Activated CD4-positive, alpha-beta T cell treated with anti-CD3 and anti-CD28 coated beads for 1 hour (primary cell): ENCODE measurements at places on chromosomes 12 and 14.

DNA sequence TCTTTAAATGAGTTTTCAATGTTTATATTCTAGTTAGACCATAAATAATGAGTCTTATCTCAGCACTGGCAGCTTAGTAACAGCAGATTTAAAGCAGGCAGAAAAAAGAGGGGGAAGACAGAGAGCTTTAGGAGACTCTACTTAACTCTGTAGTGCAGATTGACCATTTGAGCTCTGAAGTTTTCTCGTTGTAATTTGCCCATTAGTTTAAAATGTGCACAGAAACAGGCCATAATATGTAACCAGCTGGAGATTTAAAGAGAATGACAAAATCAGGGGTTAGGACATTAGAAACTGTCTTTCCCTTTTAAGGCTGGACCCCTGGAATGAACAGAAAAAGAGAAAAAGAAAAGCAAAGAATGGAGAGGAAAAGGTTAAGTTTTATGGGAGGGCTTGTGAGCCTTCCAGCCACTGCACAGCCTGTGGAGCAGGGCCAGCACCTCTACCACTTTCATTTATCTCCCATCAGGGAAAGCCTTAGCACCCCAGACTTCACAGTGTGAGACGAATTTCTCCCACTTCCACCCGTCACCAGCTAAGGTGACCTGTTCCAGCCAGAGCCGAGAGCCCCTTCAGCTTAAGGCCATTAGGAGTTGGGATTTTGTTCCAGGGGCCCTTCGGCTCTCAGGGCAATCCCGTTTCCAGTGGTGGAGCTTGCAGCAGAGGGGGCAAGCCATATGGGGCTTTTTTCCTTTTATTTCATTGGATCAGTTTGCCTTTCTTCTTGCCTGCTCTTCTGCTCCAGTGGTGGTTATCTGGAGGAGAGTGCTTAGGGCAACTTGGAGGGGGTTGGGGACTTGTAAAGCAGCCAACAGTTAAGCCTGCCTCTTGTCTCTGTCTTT, 8.0 kb downstream of the IL22 start:
- no peak for DNase-seq

DNA sequence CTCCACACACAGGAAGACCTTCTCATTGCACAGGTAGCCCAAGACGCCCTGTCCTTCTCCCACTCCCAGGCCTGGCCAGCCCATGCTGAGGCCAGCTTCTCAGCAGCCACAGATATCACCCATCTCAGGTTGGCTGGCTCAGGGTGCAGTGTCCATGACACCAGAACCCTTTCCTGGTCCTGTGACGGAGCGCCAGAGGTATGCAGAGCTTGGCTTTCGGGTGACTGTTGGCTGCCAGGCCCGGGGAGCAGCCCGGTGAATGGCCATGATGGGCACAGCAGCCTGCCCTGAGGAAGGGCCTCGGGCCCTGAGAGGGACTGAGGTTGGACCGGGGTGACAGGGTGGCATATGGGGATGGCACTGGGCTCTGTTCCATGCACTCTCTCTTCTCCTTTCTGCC, 173.4 kb downstream of the TSPAN9 start:
- DNase-seq, result no peak

DNA sequence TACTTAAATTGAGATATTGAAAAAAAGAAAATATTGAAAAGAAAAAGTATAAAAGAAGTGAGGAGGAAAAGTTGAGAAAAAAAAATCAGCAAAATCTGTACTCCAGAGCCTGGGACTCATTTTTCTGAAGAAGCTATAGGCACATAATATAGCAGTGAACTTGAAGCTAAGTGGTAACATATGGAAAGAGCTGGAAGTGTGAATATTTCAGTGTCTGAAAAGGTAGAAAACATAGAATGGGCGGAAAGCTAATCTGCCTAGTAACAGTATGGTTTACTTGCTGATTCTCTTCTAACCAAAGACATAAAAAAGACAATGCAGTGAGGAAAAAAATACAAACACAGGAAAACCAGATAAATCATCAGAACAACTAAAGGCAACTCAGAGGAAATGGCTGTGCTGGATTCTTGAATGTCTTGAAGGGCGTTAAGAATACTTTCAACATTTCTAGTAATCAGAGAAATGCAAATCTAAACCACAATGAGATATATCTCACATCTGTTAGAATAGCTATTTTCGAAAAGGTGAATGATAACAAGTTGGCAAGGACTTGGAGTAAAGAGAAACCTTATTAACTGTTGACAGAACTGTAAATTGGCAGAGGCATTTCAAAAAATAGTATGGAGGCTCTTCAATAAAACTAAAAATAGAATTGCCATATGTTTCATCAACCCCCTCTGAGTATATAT, 784.6 kb downstream of the LRFN5 start:
- DNase-seq, result no peak

DNA sequence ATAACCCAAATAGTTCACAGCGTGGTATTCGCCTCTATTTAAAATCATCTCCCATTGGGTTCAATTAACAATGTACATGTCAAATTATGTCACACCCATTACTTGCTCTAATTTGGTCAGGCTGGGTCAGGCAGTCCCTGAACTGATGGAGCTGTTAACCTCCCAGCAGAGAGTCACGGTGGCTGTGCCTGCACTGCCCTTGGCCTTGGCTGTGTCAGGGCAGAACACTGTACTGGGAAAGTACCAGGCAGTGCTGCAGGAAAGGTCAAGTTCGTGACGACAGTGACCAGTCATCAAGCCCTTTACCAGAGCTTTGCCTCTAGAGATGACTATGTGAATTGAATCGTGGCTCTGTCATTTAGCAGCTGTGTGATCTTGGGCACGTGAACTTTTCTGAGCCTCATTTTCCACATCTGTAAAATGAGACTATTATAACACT, 100.0 kb downstream of the ARF6 start:
- DNase-seq, result no peak

- no peak for DNase-seq
These were observed 1.1 kb upstream of the SDSL start for GRCh38 chr12:113420996-113421595.

DNA sequence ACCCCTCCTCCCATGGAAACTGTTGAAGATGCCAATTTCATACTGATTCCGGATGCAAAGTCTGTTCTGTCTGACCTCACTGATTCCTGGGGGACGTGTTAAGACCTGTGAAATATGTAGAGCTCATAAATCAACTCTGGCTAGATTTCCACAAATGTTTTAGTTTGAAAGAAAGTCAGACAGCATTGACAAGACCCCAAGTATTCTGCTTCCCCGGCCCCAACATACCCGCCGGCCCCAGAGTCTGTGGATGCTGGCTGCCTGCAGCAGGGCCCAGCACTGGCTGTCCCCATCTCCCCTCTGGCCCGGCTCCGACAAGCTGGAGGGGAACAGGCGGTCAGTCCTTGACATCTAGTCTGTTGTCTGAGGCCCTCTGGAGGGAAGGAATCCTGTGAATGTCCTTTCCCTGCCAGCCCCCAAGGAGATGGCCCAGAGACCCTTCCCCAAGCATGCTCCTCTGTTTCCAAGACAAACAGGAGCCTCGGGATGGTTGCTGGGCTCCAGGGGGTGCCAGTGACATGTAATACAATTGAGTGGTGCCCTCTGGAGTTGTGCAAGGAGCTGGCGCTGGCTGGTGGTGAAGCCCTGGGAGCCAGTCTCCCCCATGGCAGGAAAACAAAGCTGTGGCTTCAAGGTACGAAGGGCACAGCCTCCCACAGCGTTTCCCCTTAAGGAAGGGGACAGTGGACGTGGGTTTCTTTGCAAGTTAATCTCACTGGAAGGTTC, 22.3 kb downstream of the FBLN5 start:
- no peak for DNase-seq

- DNase-seq, result no peak
These were observed 19.6 kb upstream of the SMOC1 start for GRCh38 chr14:69859591-69859990.

DNA sequence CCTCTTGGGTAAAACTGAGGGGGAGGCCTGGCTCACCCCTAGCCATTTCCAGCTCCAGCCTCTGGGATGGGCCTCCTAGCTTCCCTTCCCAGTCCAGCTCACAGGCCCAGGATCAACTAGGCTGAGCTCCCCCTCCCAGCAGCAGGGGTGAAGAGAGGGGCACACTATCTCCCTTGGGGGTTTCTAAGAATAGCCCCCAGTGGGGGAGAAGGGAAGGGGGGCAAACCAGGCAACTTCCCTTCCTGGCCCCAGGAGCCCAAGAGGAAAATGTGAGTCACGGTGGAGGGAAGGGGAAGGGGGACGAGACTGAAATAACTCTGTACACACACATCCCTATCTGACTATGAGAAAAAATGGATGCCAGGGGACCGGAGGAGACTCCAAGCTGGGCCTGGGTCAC, 9.0 kb downstream of the ADCY6 start:
- DNase-seq, result no peak

DNA sequence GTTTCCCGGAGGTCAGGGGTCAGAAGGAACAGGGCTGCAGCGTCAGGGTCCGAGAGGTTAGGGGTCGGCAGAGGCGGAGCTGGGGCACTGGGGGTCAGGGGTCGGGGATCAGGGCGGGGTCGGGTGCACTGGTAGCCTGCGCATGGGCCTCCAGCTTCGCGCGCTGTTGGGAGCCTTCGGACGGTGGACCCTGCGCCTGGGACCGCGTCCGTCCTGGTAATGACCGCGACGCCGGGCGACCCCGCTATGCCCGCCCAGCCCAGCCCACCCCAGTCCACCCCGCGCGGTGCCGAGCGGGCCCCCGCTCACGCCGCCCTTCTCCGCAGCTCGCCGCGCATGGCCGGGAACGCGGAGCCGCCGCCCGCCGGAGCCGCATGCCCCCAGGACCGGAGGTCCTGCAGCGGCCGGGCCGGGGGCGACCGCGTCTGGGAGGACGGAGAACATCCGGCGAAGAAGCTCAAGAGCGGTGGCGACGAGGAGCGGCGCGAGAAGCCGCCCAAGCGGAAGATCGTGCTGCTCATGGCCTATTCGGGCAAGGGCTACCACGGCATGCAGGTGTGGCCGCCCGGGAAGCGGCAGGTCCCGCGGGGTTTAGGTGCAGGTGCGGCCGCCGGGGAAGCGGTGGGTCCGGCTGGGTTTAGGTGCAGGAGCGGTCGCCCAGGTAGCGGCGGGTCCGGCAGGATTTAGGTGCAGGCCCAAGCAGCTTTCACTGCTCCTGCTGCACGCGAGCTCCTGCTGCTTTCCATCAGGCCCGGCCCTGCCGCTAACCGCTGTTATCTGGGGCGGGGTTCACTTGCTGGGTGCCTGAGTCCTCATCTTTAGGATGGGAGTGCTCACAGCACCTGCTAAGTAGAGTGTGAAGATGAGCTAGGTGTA, 743 bp downstream of the PUS1 start:
- no peak for DNase-seq

DNA sequence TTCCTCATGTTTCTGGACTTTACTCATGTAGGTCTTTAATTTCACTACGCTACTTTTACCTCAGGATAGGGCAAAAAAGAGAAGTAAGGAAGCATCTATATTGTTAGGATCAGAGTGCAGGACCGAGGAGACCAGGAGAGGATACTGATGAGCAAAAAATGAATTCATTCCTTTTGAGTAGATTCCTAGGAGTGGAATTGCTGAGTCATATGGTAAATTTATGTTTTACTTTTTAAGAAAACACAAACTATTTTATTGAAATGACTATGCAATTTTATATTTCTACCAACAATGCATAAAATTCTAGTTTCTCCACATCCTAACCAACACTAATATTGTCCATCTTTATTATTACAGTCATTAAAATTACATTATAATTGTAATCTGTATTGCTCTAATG, 50.8 kb upstream of the GARIN6 start:
- DNase-seq, result no peak

DNA sequence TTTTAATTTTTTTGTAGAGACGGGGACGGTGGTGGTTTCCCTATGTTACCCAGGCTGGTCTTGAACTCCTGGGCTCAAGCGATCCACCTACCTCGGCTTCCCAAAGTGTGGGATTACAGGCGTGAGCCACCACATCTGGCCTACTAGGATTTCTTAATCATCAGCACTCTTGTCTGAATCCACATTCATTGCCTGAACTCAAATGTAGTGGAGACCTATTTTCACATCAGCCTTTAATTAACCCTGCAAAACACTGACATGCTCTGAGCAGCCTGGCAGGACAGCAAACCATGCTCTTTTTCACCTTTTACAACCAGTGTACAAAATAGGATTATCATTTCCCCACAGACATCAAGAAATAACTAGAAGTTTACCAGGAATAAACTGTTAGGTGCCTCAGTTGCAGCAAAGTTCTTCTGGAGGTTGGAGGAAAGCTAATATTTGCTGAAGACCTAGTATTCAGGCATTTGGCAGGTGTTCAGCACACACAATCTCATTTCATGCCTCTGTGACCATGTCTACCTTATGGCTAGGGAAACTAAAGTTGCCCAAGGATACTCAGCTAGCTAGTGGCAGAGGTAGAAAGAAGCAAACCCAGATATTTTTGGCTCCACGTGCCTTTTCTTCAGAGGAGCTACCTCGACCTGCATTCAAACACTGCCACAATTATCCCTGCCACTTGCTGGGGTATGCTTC, 37.7 kb downstream of the CFL2 start:
- no peak for DNase-seq

GRCh38 chr12:51820526-51821439, 27.7 kb downstream of the FIGNL2 start:
- DNase-seq, result peak; percentile 72

DNA sequence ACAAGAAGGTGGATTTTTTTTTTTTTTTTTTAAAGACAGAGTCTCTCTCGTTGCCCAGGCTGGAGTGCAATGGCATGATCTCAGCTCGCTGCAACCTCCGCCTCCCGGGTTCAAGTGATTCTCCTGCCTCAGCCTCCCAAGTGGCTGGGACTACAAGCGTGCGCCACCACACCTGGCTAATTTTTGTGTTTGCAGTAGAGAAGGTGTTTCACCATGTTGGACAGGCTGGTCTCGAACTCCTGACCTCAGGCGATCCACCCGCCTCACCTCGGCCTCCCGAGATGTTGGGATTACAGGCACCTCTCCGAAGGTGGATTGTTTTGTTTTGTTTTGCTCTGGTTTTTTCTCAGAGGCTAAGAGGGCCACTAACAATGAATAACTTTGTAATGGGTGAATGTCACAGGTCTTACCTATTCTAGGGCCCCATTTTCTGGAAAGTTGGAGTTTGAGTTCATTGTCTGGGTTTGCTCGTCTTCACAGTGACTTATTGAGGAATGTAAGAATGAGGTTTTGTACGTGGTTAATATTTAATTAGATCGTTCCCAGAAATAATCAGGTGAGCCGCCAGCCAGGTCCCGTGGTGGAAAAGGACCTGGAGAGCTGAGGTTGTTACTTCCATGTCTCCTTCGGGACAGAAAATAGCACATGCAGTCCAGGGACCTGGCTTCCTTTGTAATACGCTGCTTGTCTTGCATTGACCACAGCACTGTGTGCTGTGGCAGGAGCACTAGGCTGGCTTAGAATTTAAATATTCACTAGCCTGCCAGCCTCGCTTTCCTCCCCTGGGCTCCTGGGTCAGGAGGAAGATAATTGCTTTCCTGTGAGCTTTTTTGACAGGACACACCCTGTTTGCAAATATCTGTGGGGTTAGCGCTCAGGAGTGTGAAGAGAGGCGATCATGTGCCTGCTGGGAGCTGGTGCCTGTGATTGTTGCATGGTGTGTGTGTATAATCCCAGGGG, 2.3 kb downstream of the HIP1R start:
- no peak for DNase-seq

GRCh38 chr12:87690236-87690810, 338.9 kb downstream of the C12orf50 start:
- no peak for DNase-seq

- no peak for DNase-seq
These were observed 648 bp downstream of the SNX6 start for GRCh38 chr14:34629344-34629656.

GRCh38 chr14:88346048-88346639, 23.1 kb upstream of the KCNK10 start:
- no peak for DNase-seq

- DNase-seq, result no peak
These were observed 20.5 kb downstream of the DERA start for GRCh38 chr12:15931590-15932053.
